ENCODE measurements at places on chromosomes 1 and 21.
A peak's percentile ranks its signal among the peaks of the same experiment; 100 is the strongest.

DNA sequence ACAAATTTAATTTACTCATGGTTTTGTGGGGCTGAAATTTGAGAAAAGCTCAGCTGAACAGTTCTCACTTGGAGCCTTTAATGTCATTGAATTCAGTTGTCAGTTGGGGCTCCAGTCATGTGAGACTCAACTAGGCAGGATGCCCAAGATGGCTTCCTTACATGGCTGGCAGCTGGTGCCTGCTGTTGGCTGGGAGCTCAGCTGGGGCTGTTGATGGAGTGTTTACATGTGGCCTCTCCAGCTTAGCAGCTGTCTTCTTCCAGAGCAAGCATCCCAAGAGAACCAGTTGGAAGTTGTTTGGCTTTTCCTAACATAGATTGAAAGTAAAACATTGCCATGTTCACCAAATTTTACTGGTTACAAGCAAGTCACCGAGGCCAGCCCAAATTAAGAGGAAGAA is 81.8 kb upstream of the KCNA3 start:
- no peak for DNase-seq

GRCh38 chr1:219179293-219179692 is 5.6 kb downstream of the LYPLAL1 start:
- DNase-seq = peak; percentile 19

DNA sequence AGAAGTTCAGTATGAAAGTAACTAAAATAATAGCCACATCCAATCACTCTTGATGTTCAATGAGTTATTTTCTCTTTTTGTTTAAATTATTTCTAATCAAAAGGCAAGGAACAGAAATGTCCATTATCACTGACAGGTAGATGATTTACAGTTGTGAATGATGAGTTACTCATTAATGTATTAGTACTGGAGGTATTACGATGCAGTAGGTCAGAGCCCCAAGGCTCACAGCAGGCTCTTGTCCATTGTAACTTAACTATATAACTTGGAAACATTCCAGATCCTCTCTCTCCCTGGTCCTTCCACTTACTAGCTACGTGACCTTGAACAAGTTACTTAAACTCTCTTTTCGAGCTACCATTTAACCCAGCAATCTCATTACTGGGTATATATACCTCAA is 39.5 kb downstream of the CRB1 start:
- DNase-seq = no peak

- peak; percentile 27 for DNase-seq
These were observed 3.0 kb downstream of the ZC3H12A start for GRCh38 chr1:37477198-37477931.

GRCh38 chr1:171258943-171259342 is 10.6 kb downstream of the FMO1 start:
- DNase-seq = no peak

Measured in GF-D8 (cell line).